ENCODE measurements at places on chromosomes 1 and 21.
A peak's percentile ranks its signal among the peaks of the same experiment; 100 is the strongest.

GRCh38 chr1:201184307-201185122 is 6.1 kb upstream of the IGFN1 start:
- peak; percentile 99 for DNase-seq

DNA sequence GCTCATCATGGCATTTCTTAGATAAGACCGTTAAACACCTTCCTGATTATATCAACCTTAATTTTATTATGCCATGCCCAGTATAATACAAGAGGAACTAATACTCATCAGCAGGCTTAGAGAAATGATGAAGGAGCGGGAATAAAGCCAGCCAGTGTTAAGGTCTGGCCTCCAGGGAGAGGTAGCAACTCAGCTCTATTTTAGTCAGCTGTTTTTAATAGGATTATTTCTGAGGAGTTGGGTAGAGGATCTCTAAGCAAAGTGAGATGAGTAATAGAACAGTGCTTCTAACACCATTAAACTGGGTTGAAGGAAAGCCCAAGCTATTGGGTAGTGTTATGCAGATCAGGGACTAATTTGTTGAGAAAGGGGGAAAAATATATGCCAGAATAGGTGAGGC is 921.5 kb downstream of the TTLL7 start:
- DNase-seq: no peak

DNA sequence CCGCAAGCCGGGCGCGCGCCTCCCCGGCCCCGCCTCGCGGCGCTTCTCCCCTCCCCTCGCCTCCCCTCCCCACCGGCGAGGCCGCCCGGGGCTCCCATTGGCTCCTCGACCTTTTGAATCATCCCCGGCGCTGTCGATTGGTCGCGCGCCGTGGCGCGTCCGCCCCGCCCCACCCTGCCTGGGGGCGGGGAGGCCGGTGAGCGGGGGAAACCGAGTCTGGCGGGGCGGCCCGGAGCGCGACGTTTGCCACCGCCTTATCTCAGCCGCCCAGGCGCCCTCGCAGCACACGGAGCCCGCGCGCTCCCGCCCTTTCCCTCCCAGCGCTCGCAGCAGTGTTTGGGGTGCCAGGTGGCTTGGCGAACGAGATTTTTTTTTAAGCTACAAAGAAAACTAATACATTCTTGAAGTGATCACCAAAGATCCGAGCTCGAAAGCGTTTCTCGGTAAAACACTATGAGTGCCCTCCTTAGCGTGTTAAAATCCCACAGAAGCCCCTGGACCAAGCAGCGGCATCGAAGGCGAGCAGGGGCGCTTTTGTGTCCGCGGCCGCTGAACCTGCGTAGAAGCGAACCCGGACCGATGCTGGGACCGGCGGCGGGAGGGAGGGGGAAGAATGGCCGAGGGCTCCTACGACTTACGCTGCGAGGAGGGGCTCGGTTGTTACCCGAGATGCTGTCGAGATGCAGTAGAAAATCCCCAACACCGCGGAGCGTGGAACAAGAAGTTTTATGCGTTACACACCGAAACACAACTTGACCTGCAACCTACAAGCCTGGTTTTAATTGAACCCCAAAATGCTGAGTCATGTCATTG is 436 bp upstream of the LBR start:
- DNase-seq: peak; percentile 92

GRCh38 chr1:78385744-78386462 is 104.9 kb upstream of the PTGFR start:
- no peak for DNase-seq

- no peak for DNase-seq
Observed at GRCh38 chr1:245131026-245131393, 23.8 kb upstream of the KIF26B start.

GRCh38 chr1:225388372-225388771 is 39.5 kb downstream of the LBR start:
- no peak for DNase-seq
